ENCODE measurements at places on chromosomes 2 and 18.
A peak's percentile ranks its signal among the peaks of the same experiment; 100 is the strongest.

DNA sequence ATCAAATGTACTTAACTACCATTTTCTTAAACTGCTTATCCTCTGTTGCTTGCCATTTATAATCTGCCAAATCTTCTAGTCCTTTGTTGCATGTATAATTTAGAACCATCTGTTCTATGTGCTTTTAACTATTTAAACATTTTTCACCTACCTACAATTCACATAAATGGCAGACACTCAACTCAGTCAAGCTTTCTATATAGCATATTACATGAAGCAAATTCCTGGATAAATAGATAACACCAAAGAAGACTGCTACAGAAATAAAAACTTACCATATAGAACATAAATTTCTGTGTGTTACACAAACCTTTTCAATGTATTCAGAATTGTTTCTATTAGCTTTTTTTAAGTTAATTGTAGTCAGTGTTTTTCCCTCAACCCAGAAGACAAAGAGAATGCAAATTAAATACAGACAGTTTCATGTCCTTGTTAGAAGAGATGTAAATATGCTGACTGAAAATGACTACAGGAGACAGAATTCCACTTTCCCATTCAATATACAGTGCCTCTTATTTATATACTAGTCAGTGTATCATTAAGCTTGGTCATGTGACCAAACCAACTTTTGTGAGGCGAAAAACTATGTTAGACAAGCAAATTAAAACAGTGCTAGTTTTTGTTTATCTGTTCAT is 2.6 kb downstream of the BAZ2B start:
- no peak for DNase-seq

GRCh38 chr2:48399828-48400552 is 130.0 kb upstream of the STON1 start:
- DNase-seq: no peak

DNA sequence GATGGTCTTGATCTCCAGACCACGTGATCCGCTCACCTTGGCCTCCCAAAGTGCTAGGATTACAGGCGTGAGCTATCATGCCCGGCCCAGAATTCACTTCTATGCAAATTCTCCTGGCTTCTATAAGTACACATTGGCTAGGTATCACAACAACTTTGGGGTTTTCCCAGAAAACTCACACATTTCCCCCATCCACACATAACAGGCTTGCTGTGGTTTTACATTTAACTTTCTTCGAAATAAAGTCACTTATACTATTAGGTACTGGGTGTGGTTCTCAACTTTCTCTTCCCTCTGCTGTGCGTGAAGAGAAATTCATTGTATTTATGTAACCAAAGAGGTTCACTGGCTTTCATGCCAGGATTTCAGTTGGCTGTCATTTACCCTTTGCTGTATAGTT is 439.4 kb upstream of the CWC22 start:
- no peak for DNase-seq

- no peak for DNase-seq
Observed at GRCh38 chr2:230947908-230948365, 22.9 kb upstream of the GPR55 start.

- no peak for DNase-seq
Observed at GRCh38 chr2:20126040-20126439, 74.6 kb upstream of the LAPTM4A start.

GRCh38 chr2:123073371-123073770 is 951.7 kb upstream of the CNTNAP5 start:
- no peak for DNase-seq

GRCh38 chr2:227793148-227793712 is 20.4 kb upstream of the CCL20 start:
- DNase-seq: no peak

DNA sequence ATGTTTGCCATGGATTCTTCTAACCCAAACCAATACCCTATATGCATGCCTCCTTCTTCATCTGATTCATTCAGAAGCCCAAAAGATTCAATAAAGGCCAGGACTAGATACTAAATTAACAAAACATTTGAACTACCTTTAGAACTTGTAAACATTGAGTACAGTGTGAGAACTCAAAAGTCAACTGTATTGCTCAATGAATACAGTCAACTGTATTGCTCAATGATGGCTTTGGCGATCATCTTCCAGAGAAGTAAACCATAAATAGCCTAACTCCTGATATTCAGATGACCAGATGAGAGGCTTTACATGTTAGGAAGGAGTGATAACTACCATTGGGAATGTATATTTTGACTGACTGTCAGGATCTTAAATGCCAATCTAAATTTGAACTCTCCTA is 206.5 kb upstream of the ITGA4 start:
- no peak for DNase-seq

- DNase-seq: no peak
Observed at GRCh38 chr2:200930947-200931626, 32.4 kb downstream of the ORC2 start.

DNA sequence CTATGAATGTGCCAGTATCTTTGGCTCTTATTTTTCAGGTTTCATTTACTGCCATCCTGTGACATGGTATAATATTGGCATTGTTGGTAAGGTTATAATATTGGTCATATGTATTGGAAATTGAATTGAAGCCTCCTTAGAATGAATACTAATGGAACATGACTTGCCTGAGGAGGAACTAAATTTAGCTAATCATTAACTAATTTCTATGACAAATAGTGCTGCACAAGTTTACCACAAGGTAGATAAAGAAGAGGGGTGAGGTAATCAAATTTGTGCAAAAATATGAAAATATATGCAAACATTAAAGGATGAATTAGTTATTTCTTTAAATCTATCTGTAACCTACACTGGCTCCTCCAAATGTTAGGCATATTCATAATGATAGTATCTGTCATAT is 43.2 kb upstream of the ORC2 start:
- no peak for DNase-seq

- DNase-seq: no peak
Observed at GRCh38 chr2:67726416-67726815, 329.3 kb downstream of the ETAA1 start.

GRCh38 chr2:67164771-67165522 is 232.2 kb upstream of the ETAA1 start:
- no peak for DNase-seq

GRCh38 chr18:78479443-78479842 is 500.2 kb upstream of the SALL3 start:
- no peak for DNase-seq

- no peak for DNase-seq
Observed at GRCh38 chr2:209960676-209961630, 41.5 kb upstream of the RPE start.

- DNase-seq: no peak
Observed at GRCh38 chr18:74567822-74568221, 29.8 kb upstream of the ZNF407 start.

DNA sequence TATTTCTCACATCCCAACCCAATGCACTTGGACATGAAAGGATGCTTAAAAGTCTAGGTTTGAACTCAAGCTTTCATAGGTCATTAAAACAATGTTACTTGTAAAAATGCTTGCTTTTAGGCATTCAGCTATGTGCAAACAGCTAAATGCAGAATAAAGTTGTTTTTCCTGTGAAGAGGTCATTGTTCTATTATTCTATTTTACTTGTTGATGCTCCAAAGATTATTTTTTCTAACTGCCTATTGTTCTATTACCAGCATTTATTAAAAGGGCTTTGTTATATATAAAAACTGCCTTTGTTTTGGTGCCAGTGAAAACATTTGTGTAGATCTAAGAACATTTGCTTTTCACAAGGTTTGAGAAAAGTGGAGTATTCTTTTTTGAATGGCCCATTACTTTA is 49.4 kb downstream of the TMEM178A start:
- DNase-seq: no peak

DNA sequence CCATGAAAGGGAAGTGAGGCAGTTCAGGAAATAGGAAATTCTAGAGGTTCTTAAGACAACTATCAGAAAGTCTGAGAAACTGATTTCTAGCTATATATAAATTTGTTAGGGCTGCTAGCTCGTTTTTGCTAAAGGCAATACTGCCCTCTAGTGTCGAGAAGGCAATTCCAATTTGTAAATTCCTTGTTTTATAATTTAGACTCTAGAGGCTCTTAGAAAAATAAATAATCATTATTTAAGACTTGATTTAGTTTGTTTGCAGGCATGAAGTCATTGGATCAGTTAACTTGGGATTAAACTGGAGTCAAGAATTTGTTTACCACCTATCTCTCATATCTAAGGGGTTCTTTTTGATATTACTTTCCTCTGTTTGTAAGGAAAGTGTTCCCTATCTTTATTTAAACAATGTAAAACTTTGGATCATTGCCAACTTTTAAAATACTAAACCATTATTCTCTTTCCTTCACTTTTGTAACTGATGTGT is 66.2 kb downstream of the ACVR2A start:
- DNase-seq: no peak

GRCh38 chr2:128734521-128735295 is 416.0 kb upstream of the HS6ST1 start:
- no peak for DNase-seq

DNA sequence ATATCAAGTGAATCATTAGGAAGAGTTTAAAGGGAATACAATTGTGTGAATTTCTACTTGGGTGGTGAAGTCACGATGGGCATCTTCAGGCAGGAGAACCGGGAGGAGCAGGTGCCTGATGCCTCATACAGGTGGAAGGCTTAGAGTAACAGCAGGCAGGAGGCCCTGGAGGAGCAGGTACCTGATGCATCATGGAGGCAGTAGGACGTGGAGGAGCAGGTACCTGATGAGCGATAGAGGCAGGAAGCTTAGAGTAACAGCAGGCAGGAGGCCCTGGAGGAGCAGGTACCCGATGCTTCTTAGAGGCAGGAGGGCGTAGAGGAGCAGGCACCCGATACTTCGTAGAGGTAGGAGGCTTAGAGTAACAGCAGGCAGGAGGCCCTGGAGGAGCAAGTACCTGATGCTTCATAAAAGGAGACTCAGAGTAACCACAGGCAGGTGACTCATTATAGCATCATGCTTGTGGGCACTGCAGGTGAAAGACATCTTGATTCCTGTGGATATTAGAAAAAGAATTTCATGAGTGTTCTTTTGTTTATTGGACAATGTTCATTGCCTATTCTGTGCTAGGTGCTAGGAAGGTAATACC is 133.9 kb downstream of the ATP9B start:
- no peak for DNase-seq

GRCh38 chr2:230891064-230891463 is 26.3 kb downstream of the ITM2C start:
- no peak for DNase-seq

DNA sequence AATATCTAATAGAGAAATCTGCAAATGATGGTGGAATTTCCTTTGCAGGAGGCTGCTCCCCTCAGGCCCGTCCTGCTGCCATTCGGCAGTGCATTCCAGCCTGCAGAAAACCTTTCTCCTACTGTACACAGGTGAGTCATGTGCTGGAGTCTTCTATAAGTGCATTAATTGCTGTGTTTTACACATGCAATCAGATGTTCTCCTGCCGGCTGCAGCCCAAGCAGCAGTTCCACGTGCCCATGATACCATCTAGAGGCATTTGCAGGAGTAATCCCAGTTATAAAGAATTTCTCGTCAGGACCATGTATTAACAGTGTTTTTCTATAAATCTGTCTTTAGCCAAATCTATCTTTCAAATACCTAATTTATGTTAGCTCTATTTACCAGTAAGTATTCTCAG is 304.7 kb upstream of the HNMT start:
- no peak for DNase-seq

DNA sequence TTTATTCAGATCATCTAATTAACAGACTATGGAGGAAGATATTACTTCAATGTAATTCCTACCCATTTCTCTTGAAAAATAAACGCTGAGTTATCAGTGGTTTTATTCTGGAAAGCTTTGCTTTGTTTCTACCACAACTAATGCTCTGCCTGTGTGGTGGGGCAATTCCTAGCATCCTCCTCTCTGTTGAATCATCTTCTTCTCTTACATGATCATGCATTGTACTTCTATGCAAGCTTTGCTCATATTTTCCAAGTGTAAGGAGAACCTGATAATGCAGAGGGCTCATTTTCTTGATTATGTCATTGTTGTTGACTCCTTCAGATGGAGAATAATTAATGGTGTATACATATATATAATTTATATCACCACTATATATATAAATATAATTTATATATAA is 46.7 kb downstream of the CCDC195 start:
- no peak for DNase-seq

DNA sequence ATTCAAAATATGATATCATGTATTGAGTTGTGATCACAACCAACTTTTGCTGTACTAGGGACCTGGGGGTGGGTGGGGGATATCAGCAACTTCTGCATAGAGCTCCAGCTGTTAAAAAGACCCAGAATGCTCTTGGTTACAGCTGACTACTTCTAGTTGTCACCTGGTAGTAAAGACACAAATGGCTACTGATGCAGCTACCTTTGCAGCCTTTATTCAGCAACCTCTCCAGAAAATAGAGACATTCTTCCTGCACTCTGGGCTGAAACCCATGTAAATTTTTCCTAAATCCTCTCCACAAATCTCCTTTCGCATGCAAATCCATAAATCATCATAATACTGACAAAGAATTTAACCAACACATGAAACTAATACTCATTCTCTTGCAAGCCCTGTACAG is 238.3 kb downstream of the TCF4 start:
- no peak for DNase-seq

GRCh38 chr2:75562513-75562864 is 1.8 kb upstream of the EVA1A start:
- DNase-seq: no peak

GRCh38 chr2:176161825-176162626 is 4.9 kb downstream of the HOXD3 start:
- DNase-seq: no peak

DNA sequence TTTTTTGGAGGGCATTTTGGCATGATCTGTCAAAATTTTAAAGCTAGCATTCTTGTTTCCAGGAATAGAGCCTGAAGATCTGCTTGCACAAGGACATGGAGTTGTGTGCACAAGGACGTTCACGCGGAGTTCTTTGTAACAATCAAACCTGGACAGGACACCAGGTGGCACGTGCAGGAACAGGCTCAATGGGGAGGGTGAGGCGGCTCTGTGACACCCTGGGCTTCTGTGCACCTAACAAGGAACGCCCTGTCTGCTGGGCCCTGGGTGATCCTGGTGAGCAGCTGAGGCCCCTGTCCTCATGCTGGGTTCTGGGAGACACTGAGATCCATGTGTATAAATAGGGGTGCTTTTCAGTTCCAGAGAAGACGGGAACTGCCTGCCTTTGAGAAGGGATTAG is 93.1 kb upstream of the PXDN start:
- DNase-seq: no peak

DNA sequence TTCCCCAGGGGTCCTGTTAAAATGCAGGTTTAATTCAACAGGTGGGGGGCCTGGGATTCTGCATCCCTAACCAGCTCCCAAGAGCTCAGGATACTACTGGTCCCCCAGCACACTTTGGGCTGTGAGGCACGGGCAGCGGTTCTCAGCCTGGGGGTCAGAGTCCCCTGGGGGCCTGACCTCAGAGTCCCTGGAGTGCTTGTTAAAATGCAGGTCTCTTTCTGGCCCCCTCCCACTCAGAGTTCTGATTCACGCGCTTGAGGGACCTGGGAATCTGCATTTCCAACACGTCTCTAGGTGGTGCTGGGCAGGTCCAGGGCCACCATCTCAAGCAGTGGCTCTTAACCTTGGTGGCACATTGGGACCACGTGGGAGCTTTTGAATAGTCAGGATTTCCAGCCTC is 2.8 kb upstream of the OTOS start:
- DNase-seq: peak; percentile 59

- no peak for DNase-seq
Observed at GRCh38 chr2:68878753-68879152, 7.6 kb upstream of the BMP10 start.

All from sigmoid colon (tissue), 7 donors.